ENCODE measurements at places on chromosomes 4 and X.

DNA sequence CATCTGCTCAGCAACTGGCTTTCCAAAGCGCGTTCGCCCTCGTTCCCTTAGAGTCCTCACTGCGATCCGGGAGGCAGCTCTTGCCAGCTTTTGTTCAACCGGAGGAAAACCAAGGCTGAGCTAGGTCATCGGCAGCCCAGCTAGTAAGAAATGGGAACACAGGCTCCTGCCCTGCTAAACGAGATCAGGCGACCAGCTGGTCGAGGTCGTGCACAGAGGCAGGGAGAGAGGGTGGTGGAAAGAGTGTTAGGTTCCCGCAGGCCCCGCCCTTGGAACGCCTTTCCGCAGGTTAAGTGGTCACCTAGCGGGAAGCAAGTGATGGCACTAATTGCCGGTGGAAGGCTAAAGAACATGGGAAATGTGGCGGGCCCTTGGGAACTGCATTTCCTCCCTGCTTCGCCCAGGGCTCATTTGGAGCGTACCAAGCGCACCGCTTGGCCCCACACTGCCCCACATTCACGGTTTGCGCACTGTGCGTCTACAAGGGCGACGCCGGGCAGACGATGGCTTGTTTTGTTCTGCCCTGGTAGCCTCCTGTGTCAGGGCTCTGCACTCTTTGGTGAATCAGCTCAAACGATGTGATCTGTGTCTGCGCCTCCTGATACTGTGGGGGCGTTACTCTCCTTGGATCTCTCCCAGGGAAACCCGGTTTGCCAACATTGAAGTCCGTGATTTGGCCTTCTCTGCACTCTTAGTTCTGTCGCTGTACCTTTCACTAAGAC lies 7.2 kb upstream of the PRDM8 start:
- DNase-seq, result no peak

DNA sequence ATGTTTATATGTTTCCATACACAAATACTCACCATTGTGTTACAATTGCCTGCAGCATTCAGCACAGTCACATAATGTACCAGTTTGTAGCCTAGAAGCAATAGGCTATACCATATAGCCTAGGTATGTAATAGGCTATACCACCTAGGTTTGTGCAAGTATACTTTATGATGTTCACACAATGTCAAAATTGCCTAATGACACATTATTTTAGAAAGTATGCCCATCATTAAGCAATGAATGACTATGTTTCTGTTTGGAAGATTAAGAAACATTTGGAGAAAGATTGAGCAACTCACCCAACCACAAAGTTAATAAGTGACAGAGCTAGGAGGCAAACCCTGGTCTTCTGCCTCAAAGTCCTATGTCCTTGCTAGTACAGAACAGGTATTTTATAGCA lies 96.8 kb upstream of the GRIA3 start:
- no peak for DNase-seq

DNA sequence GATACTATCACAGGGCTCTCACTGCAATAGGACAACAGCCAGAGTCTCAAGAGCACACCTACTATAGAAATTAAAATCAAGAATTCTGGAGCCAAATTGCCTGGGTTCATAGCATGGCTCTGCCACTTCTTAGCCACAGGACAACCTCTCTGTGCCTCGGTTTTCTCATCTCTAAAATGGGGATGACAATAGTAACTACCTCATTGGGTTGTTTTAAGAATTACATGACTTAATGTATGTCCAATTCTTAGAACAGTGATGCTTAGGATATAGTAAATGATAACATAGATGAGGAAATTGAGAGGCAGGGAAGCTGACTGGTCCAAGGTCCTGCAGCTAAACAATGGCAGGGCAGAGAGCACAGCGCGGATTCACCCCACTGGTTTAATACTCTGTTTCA lies 11.0 kb upstream of the ODAPH start:
- no peak for DNase-seq

DNA sequence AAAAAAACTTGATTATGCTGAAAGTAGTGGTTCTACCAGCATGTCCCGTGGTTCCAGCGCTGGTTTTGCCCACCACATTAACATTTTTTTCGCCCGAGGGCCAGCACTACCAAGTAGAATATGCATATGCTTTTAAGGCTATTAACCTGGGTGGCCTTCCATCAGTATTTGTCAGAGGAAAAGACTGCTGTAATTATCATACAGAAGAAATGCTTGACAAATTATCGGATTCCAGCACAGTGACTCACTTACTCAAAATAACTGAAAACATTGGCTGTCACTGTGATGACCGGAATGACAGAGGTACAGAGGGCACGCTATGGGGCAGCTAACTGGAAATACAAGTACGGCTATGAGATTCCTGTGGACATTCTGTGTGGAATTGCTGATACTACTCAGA lies 34.6 kb downstream of the PRPS2 start:
- no peak for DNase-seq

All from hematopoietic multipotent progenitor cell (in vitro differentiated cells).